ENCODE measurements at places on chromosomes 13 and 19.

GRCh38 chr13:73189776-73190175 lies 131.0 kb downstream of the KLF5 start:
- no peak for DNase-seq

DNA sequence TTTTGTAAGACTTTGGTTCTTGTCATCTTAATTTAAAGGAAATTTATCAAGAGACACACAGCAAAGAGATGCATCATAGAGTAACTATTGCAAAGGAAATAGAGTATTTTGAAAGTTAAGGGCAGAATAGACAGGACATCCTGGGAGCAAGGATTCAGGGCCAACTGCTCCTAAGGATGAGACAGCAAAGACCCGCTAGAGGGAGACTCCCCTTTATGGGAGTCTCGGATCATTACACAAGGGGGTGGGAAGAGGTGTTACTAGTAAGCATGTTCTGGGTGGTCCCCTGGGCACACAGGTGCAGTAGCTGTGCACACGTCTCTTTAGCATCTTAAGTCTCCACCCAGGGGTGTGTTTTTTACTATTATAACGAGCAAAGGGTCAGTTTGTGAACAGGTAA lies 9.6 kb downstream of the ZSCAN5C start:
- no peak for DNase-seq

GRCh38 chr19:20863176-20863575 lies 59.9 kb upstream of the ZNF85 start:
- no peak for DNase-seq

- peak; percentile 91 for DNase-seq
Observed at GRCh38 chr19:12564016-12564664, 12.9 kb upstream of the ZNF564 start.

DNA sequence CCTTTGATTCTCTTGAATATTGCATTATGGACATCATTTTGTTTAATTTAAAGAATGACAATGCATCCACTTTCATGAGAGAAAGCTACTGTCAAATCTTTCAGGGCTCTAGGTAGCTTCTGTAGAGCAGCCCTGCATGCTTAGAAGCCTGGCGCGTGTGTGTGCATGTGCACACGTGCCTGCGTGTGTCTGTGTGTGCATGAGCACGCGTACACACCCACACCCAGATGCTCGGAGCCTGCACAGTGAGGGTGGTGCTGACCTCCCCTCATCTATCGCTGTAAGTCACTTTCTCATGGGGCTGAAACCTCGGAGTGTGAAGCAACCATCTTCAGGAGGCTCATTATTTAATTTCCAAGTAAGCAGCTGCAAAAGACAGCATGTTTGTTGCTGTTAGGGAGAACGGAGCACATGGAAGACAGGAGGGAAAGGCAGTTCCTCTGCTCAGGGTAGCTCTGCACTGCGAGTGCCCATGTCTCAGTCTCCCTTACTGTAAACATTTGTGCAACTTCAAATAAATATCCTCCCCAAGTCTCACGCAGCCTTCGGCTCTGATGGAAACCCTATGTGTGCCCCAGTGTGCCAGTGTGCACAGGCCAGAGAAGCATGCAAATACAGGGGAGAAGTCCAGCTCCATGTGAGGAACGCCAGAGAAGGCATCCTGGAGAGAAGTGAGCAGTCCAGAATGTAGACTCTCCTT lies 22.8 kb downstream of the TSHZ3 start:
- DNase-seq = no peak

DNA sequence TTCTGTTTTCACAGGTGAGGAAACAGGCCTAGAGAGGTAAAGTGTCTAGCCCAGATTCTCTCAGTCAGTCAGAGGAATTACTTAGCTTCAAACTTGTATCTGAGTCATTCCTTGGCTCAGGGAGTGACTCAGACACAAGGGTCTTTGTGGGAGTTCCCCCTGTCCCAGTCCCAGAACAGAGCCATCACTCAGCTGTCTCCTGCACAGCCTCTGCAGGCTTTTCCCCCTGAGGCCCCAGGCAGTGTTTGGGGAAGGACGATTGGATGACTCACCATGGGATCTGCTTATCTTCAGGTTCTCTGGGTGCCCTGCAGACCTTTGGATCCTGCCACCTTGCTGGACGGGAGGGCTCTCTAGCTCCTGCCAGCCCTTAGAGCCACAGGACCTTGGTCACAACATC lies 13.2 kb downstream of the ZNF793 start:
- DNase-seq = no peak

DNA sequence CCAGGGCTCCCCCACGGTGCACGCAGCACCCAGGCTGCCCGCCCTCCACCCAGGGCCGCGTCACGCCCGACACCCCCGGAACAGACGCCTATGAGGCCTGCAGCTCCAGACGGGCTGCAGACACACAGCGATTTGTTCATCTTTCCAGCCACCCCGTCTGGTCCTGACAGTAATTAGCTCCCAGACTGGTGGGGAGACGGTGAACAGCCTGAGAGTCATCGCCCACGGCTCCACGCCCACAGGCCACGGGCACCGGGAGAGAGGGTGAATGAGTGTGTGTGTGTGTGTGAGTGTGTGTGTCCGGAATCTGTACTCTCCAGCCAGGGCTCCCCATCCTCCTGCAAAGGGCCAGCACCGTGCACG lies 18.1 kb downstream of the GADD45B start:
- no peak for DNase-seq

DNA sequence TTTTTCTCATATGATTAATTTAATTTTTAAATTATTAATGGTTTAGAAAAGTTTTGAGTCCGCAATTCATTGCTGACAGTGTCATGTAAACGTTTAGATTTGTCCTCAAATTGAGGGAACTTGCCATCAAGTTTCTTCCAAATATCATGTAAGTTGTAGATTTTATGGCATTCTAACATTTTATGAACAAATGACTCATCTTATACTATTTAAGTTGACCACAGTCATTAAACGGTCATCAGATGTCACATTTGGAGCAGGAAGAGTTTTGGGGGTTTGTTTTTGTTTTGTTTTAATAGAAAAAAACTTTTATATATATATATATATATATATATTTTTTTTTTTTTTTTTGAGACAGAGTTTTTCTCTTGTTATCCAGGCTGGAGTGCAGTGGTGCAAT lies 4.3 kb downstream of the ZNF114 start:
- no peak for DNase-seq

DNA sequence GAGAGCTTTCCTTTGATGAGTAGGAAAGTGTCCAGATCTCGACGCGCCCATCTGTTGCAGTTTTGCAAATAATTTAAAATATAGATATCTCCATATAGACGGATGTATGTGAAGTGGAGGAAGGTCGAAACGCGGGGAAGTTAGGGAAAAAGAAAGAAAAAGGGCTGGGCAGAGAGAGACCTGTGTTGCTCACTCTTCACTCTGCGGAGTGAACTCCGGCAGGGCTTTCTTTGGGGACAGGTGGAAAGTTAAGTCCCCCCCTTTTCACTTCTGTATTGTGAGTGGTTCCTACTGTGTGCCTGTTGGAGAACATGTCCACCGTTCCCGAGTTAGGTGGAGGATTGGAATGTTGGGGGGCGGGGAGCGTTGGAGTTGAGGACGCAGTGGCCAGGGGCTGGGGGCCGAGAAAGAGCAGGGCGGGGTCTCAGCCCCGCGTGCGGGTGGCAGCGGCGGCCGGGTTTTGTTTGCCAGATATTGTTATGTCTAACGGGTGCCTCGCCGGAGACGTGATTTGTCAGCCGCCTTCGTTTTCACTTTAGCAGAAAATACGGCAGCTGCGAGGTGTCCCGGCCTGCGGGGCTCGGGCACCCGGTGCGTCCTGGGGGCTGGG lies 145.1 kb upstream of the ZNF536 start:
- DNase-seq = no peak

- DNase-seq = no peak
Observed at GRCh38 chr13:21980049-21980448, 309.2 kb downstream of the FGF9 start.

GRCh38 chr19:10612499-10613119 lies 12.7 kb upstream of the SLC44A2 start:
- DNase-seq = no peak

DNA sequence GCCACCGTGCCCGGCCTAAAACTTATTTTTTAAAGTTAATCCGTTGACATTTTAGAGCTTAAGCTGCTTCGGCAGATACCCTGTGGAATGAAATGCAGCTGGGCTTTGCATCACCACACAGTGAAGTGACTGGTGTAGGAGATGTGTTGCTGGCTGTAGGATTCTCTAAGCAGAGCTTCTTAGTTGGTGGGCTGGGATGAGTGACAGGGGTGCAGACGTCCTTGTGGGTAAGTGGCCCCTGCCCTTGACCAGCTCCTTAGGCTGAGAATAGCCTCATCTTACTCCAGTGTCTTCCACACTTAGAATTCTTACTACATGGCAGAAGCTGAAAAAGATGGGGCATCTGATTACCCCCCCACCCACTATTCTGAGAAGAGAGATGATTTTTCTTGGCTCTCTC lies 11.6 kb downstream of the GATAD2A start:
- no peak for DNase-seq

DNA sequence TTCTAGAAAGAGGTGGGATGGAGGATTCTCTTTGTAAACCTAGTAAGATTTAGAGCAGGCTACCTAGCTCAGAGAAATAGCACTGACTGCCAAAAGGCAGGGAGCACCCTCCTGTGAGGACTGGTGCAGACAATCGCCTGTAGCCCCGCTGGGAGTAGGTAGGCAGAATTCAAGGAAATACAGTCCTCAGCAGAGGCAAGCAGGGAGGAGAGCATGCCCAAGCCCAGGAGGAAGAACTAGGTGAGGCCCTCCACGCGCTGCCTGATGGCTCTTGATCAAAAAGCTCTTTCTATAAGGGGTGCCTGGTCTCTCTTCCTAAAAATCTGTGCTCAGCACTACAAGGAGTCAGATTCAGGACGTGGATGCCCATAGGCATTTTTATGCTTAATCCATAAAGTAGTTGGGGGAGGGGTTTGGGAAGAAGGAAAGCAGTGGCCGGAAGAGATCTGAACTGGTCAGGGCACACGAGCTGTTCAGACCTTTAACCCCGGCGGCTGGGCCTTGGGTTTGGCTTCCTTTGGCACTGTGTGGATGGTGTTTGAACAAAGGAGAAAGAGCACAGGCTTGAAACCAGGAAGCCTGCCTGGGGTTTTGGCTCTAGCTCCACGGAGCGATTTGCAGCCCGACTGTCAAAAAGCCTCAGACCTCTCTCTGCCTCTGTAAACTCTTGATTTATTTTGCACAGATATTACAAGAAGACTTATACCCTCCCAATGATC lies 320.6 kb downstream of the FOXO1 start:
- no peak for DNase-seq

DNA sequence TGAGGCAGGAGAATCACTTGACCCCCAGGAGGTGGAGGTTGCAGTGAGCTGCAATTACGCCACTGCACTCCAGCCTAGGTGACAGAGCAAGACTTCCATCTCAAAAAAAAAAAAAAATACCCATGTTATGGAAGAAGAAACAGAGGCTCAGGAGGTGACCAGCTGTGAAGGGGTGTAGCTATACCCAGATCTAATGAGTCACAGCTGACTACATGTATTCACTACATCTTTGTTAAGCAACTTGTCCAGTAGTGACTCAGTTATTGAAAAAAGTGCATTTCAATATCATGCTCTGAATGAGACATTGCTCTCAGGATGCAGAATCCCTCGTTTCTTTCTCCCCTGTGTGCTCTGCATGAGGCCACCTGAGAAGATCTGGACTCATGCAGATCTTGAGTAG lies 16.1 kb upstream of the SPART start:
- DNase-seq = no peak

- no peak for DNase-seq
Observed at GRCh38 chr13:66528180-66528579, 702.0 kb downstream of the PCDH9 start.

DNA sequence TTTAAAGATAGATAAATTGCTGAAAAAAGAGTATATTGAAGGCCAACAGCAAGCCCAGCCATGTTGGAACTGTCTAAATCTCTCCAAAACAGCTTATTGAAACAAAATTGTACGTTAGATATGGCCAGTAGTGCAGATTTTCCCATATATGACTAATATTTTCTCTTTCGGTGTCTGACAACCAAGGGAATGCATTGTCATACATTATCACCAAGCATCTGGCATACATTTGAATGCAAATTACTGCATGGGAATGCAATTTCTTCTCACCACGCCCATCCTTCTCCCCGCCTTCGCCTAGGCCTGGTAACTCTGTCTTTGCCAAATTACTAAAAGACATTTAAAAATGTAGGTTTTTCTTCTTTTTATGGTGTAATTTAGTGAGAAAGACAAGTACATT lies 32.5 kb upstream of the IRS2 start:
- DNase-seq = no peak

DNA sequence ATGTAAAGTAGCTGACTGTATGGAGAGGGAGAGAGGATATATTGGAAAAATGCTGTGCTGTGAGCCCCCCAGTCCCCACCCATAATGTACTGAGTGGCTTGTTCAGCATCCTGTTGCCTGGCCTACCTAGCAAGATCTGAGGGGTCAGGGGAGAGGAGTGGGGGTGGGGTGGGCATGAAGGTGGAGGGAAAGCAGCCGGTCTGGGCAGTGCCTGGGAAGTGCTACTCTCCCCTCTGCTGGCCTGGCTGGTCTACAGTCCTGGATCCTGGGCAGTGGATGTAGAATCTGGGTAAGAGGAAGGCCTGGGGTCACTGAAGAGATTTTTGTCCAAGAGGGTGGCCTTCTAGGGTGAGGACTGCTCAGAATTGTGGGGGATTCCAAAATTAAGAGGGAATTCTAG lies 210.5 kb downstream of the PDS5B start:
- no peak for DNase-seq

DNA sequence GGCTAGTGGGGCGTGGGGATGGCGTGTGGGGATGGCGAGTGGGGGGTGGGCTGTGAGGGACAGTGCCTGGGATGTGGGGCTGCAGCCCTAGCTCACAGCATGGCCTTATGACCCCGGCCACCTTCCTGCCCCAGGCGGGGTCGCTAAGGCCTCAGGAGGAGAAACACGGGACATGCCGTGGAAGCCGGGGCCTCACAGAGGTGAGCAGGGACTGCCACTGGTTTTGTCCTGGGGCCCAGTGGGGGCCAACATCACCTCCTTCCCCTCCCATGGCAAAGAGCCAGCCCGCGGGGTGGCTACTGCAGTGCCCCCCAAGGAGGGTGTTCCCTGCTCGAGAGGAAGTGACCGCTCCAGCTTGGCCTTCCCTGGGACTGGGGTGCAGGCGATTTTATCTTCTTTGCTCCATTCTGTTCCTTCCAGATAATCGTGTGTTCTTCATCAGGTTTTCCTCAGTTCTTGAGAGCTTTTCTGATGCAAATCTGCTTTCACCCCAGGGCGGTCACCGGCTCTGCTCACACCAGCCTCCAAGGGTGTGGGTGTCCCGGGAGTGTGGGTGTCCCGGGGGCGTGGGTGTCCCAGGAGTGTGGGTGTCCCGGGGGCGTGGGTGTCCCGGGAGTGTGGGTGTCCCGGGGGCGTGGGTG lies 1.2 kb downstream of the F7 start:
- DNase-seq = no peak

- no peak for DNase-seq
Observed at GRCh38 chr19:44577566-44577874, 35.8 kb upstream of the IGSF23 start.

GRCh38 chr13:48265217-48265815 lies 32.3 kb downstream of the ITM2B start:
- DNase-seq = peak; percentile 3

All from activated CD4-positive, alpha-beta T cell treated with anti-CD3 and anti-CD28 coated beads, Interleukin-2, amount 50 U/mL, for 16 hours (primary cell).